Astrocyte (in vitro differentiated cells and primary cell): ENCODE measurements at places on chromosomes 2 and 18.

DNA sequence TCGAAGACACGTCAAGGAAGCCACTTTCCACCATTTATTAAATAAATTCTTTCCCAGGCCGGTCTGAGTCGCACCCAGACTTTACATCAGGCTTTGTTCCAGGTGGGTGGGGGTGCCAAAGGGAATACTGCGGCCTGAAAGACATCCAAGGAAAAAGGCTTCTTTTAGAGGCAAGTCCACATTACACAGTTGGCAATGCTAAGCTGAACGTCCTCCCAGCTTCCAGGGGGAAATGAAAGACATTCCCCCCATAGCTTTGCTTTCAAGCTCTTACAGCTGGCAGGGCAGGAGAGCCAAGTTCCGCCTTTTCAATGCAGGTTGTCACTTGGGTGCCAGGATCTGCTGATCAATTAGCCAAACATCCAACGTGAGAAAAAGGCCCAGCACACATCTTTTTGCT lies 36.5 kb upstream of the PTPN4 start:
- H3K4me1 ChIP-seq = no peaks in the 10 kb centered on the region
- H3K27me3 ChIP-seq = peaks cover 1% of the 10 kb centered on the region
- DNase-seq = peak; percentile 30

DNA sequence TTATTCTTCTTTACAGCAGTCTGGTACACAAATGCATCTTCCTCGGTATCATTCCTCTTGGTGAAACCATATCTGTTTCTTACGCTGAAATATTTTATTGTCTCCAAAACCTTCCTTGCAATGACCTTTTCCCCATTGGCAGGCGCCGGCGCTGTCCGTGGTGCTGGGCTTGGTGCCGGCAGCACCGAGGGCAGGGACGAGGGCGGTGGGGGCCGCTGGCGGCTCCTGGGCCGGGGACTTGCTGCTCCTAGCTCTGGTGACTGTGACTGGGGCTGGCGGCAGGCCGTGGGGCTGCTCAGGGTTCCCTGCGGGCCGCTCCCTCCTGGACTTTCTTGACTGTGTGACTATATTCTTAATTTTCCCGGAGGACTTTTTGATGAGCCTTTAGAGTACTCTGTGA lies 72.5 kb downstream of the GPR39 start:
- H3K27ac ChIP-seq = no peak overlapping the region
- no peaks in the 10 kb centered on the region for H3K27me3 ChIP-seq
- H3K4me1 ChIP-seq = no peaks in the 10 kb centered on the region
- no peaks in the 10 kb centered on the region for H3K36me3 ChIP-seq
- no peak overlapping the region for H3K4me3 ChIP-seq

DNA sequence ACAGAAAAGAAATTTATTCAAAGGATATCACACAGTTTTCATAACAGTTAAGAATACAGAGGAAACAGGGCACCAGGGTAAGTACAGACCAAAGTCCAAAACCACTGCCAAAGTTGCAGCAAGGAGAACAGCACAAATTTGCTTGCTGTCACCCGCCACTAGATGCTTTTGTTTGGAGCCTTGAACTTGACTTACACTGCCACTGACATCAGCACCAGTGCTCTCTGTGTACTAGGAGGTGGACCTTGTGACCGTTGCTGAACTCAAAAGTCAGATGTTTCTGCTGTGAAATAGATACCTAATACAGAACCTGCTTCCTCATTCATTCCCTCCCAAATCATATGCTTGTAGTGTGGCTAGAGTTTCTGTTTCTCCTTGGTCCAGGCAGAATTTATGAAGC lies 578.3 kb upstream of the TMEFF2 start:
- H3K27me3 ChIP-seq = no peaks in the 10 kb centered on the region
- no peak overlapping the region for H3K27ac ChIP-seq
- H3K4me3 ChIP-seq = no peak overlapping the region
- no peaks in the 10 kb centered on the region for H3K4me1 ChIP-seq
- DNase-seq = no peak
- H3K36me3 ChIP-seq = no peaks in the 10 kb centered on the region

DNA sequence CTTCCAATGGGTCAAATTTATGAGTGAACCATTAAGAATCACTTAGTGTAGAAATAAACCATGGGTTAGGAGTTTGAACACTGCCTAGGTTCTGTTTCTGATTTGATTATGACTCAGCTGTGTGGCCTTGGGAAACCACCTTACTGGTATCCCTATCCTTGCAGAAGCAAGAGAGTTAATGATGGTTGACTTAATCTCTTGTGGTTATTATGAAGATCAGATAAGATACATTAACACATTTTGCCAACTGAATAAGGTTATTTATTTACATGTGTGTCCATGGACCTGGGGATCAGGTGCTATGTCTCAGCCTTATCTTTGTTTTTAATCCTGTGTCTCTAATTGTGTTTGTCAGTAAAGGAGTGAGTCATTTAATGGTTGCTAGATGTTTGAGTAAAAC lies 5.4 kb upstream of the KCNJ13 start:
- no peaks in the 10 kb centered on the region for H3K27me3 ChIP-seq
- H3K4me3 ChIP-seq = no peak overlapping the region
- H3K36me3 ChIP-seq = no peaks in the 10 kb centered on the region

GRCh38 chr2:149100739-149101699 lies 62.5 kb downstream of the LYPD6B start:
- H3K27ac ChIP-seq = no peak overlapping the region
- no peaks in the 10 kb centered on the region for H3K4me1 ChIP-seq
- H3K27me3 ChIP-seq = no peaks in the 10 kb centered on the region

DNA sequence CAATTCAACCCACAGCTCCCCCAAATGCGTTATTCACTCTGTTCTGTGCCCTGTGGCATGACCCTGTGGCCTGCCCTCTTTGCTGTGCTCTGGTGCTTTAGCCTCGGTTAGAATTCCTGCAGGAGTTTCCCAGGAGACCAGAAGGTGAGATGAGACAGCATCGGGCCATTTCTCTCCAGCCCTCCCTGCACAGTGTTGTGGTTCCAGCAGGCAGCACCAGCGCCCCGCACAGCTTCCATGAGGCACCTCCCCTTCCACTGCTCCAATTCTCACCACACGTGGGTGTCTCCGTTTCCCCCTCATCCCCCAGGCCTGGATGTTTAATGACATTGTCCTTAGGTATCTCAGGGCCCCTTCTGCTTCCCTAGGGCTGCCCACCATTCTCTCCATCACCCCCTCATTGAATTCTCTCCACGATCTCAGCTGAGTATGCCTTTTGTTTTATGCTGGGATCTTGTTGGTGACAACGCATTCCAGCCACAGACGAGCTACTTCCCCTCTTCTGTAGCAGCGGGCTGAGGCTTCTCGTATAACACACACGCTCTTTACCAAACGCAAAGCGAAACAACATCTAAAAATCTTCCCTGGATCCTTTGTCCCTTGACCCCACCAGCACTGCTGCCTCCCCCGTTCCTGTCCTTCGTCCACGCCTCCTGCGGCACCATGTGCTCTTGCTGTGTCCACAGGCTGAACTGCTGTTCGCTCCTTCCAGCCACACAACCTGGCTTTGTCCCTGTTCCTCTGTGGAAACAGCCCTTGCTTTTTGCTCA lies 35.1 kb downstream of the ACKR3 start:
- H3K36me3 ChIP-seq = no peaks in the 10 kb centered on the region
- no peak overlapping the region for H3K4me3 ChIP-seq
- no peaks in the 10 kb centered on the region for H3K4me1 ChIP-seq

DNA sequence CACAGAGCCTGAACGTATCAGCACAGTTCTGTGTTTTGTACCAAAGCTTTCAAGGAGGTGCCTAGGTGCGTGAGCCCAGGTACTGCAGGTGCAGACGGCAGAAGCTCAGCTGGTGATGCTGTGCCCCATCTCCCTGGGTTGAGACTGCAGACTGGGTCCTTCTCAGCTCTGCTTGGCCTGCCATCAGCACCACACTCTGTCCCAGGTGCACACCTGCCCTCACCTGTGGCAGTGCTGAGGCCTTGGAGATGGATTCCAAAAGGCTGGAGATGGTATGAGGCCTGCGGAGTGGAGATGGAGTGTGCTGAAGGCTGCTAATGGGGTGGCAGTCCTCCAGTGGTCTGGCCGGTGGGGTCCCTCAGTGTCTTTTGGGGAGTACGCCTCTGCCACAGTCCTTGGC lies 9.3 kb downstream of the LDLRAD4 start:
- no peak overlapping the region for H3K27ac ChIP-seq
- DNase-seq = no peak
- H3K4me3 ChIP-seq = no peak overlapping the region
- H3K36me3 ChIP-seq = no peaks in the 10 kb centered on the region
- H3K27me3 ChIP-seq = no peaks in the 10 kb centered on the region

DNA sequence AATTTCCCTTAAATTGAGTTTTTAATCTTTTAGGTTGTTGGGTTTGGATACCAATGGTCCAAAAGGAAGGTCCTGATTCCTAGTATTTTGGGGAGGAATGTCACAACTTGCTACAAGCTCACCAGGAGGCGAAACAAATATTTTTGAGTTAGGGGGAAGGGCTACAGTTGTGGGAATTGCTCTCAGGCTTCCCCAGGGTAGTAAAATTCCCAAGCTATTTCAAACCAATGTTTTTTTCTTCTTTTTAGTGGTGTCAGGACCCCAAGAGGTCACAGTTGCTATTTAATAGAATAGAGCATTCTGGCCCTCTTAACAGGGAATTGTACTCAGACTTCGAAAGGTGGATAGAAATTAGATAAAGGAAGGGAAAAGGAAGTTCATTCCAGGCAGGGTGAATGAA lies 68.5 kb upstream of the ST3GAL5 start:
- no peaks in the 10 kb centered on the region for H3K4me1 ChIP-seq
- H3K27ac ChIP-seq = no peak overlapping the region
- DNase-seq = no peak
- no peaks in the 10 kb centered on the region for H3K36me3 ChIP-seq
- H3K4me3 ChIP-seq = no peak overlapping the region

- no peaks in the 10 kb centered on the region for H3K27me3 ChIP-seq
- H3K4me1 ChIP-seq = no peaks in the 10 kb centered on the region
- no peak overlapping the region for H3K27ac ChIP-seq
- no peaks in the 10 kb centered on the region for H3K36me3 ChIP-seq
- no peak for DNase-seq
These were observed 633.9 kb upstream of the PKDCC start for GRCh38 chr2:41413813-41414485.

DNA sequence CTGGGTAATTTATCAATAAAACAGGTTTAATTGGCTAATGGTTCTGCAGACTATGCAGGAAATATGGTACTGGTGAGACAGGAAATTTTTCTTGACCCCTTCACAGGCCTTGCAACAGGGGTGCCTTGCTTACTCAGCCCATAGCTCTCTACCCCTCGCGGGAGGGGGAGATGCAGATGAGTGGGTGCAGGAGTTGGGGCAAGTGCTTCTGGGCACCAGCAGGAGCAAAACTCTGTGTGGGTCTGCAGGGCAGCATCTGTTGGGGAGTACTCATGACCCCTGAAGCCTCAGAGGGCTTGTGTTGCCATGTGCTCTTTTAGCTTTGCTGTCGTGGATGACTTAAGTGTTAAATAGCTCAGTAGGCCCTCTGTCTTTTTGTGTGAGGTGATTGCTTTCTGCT lies 48.6 kb downstream of the GULP1 start:
- no peak overlapping the region for H3K4me3 ChIP-seq
- no peaks in the 10 kb centered on the region for H3K4me1 ChIP-seq
- no peaks in the 10 kb centered on the region for H3K27me3 ChIP-seq

DNA sequence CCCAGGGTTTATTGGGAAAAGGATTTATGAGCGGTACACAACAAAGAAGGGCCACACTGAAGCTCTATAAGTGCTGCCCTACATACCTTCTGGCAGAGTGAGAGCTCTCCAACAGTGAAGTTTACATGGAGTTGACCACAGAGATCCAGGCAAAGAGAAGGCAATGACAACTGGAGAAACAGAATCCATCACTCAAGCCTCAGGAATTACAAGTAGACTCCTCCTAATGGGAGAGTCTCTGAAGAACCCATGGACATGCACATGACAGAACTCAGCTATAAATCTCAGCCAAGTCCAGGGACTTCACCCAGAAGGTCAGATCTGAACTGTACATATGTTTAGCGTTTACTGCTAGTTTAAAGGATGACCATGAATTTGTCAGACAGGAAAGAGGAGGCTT lies 164.7 kb downstream of the DNAH7 start:
- no peaks in the 10 kb centered on the region for H3K36me3 ChIP-seq
- no peak overlapping the region for H3K27ac ChIP-seq
- no peaks in the 10 kb centered on the region for H3K27me3 ChIP-seq
- DNase-seq = peak; percentile 2
- H3K4me3 ChIP-seq = no peak overlapping the region
